ENCODE measurements at places on chromosomes 11 and 22.

GRCh38 chr11:33135216-33135615 lies 26.1 kb downstream of the CSTF3 start:
- no peak for DNase-seq

DNA sequence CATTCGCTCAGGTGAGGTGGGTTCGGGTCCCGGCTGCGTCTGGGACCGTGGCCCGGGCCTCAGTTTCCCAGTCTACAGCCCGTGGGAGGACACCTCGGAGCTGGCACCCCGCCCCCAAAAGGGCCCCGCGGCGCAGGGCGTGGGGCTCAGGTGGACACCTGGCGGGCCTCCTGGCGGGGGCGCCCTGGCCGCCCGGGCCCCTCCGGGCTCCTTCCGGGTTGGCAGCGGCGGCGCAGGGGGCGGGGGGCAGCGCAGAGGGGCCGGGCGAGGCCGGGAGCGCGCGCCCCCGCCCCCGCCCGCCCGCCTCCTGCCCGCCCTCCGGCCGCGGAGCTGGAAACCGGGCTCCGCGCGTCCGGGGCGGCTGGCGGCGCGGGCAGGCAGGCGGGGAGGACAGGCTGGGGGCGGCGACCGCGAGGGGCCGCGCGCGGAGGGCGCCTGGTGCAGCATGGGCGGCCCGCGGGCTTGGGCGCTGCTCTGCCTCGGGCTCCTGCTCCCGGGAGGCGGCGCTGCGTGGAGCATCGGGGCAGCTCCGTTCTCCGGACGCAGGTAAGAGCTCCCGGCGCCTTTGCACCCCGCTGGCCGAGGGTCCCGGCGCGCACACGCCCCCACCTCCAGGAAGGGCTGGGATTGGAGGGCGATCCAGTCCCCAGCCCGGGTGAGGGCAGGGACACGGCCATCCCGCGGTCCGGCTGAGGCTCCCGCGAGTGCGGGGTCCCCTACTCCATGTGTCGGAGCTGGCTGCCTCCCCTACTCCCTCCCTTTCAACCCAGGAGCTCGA lies at the start of gene EMID1:
Gene EMID1 (plus strand): TSS at position 303 of the 778 bp plus-strand sequence. CDS start 143 bp downstream, at position 446.
- DNase-seq: no peak

DNA sequence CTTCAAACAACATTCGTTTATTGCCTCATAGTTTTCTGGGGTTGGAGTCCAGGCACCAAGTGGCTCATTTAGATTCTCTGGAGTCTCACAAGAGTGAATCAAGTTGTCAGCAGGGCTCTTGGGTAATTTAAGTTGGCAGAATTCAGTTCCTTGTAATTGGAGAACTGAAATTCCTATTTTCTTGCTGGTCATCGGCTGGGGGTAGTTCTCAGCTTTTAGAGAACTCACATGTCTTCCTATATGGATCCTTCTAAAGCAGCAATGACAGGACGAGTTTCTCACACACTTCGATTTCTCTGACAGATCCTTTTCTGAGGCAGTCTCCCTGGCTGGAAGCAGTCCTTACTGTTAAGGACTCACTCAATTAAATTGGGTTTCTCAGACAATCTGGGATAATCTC lies 17.3 kb upstream of the OOSP4B start:
- no peak for DNase-seq

- no peak for DNase-seq
These were observed 101.8 kb downstream of the DCDC1 start for GRCh38 chr11:31267720-31268119.
